ENCODE measurements at places on chromosomes 16 and 17. TPM values are rescaled to one million over a fixed set of nuclear protein-coding genes. Genes with fewer than 3 reads are reported as not detected.

CD300LB gene
- not detected for total RNA-seq

FSCN2 gene
- 2.0 TPM for total RNA-seq

CALB2 gene
- 4.7 TPM for total RNA-seq

CSH1 gene
- total RNA-seq = not detected

KCNJ18 gene
- not detected for total RNA-seq

ATP2A3 gene
- 4.9 TPM for total RNA-seq

GP1BA gene
- not detected for total RNA-seq

ITGB3 gene
- 5.1 TPM for total RNA-seq

All from A549 treated with ZK216348 at 1 μM for 4 hours (cell line).